T1000 (cell line): ENCODE measurements at places on chromosomes 7 and 10.

- no peak for DNase-seq
Measured at GRCh38 chr7:15889507-15889906, 203.0 kb upstream of the MEOX2 start.

GRCh38 chr10:30052062-30052461 is 7.3 kb downstream of the JCAD start:
- no peak for DNase-seq

GRCh38 chr10:75195035-75195763 is 15.4 kb upstream of the VDAC2 start:
- DNase-seq = peak; percentile 19

- DNase-seq = no peak
Measured at GRCh38 chr10:35136263-35136815, 9.7 kb downstream of the CREM start.

DNA sequence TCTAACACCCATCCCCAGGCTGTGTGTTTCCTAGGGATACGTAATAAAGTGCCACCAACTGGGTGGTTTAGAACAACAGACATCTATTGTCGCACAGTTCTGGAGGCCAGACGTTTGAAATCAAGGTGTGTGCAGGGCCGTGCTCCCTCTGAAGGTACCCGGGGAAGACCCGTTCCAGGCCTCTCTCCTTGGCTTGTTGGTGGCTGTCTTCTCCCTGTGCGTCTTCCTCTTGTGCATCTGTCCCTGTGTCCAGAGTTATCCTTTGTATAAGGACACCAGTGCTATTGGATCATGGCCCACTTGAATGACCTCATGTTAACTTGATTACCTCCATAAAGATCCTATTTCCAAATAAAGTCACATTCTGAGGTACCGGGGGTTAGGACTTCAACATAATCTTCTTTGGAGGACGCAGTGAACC is 15.6 kb downstream of the GRK5 start:
- DNase-seq = no peak

- DNase-seq = no peak
Measured at GRCh38 chr10:130461631-130462030, 325.4 kb downstream of the GLRX3 start.

DNA sequence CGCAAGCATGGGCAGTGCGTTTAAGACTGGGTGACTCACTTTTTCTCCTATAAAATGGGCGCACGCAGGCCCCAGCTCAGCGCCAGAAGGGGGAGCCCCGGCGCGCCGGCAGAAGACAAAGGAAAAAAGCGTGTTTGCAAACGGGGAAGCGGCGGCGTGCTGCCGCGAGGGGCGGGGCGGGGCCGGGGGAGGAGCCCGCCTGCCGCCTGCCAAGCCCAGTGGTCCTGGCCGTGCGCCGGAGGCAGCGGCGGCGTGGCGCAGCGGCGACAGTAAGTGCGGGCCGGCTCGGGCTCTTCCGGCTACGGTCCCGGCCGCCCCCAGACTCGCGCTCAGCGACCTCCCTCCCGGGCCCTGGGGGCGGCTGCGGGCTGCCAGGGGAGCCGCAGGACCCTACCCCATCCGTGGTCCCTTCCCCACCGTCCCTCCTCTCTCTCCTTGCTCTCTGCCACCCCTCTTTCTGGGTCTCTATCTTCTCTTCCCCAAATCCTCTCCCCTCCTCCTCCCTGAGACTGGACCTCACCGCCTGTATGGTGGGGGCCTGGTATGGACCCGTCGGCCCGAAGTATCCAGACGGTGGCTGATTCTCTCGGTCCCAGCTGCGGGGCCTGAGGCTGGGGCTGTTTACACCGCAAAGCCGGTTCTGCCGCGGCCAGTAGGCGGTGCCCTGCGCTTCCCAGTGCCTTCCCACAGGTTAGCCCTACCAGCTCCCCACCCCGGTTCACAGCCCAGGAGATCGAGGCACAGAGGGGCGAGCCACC is at the start of gene SLC29A3:
SLC29A3 (plus strand) TSS at position 218 of the 758 bp plus-strand sequence; CDS start at position 269, 51 bp downstream.
- peak; percentile 37 for DNase-seq

DNA sequence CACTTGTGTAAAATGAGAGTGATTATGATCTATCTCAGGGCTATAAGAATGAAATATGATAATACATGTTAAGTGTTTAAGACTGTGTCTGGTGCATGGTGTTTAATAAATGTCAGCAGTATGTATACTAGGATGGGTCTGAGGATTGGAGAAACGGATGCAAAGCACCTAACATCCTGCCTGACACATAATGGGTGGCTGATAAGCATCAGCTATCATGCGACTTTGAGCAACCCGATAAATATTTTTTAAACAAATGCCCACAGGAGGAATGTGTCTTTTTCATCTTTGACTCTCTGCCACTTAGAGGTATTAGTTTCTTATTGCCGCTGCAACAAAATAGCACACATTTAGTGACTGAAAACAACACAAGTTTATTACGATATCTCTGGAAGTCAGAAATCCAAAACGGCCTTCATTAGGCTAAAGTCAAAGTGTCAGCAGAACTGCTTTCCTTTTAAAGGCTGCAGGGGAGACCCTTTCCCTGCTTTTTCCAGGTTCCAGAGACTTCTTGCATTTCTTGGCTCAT is 93.2 kb upstream of the ARHGAP21 start:
- DNase-seq = no peak
